ENCODE measurements at places on chromosomes 5 and 9. TPM values are rescaled to one million over a fixed set of nuclear protein-coding genes. Genes with fewer than 3 reads are reported as not detected.

Gene FIBCD1
- 7.3 TPM for total RNA-seq

Gene PLPPR1
- not detected for total RNA-seq

Gene DNM1
- total RNA-seq, result 30.4 TPM

Gene TTC23L
- total RNA-seq, result 0.33 TPM

Gene C8G
- total RNA-seq, result 1.2 TPM

Gene DRD1
- total RNA-seq, result 2.6 TPM

Gene TYRP1
- total RNA-seq, result 0.17 TPM

Gene ERBIN
- total RNA-seq, result 79.9 TPM

Gene UBE2QL1
- total RNA-seq, result not detected

Gene AJM1
- total RNA-seq, result 1.8 TPM

Data from fibroblast of lung (primary cell).